Pulmonary artery endothelial cell (primary cell): ENCODE measurements at places on chromosomes 1 and 21. TPM values are rescaled to one million over a fixed set of nuclear protein-coding genes. Genes with fewer than 3 reads are reported as not detected.

Gene MMP23B
- 0.33 TPM in 1 of 2 replicates, not detected in the other for total RNA-seq

Gene TRIM46
- 4.1 and 4.9 TPM in 2 replicates for total RNA-seq

Gene KDF1
- not detected in 2 replicates for total RNA-seq

Gene AMY1B
- not detected in 2 replicates for total RNA-seq

Gene CRYZ
- total RNA-seq, result 19.7 and 33.9 TPM in 2 replicates

Gene CSF1
- total RNA-seq, result 7.9 and 26.7 TPM in 2 replicates

Gene FMOD
- total RNA-seq, result 0.07 and 0.67 TPM in 2 replicates

Gene ELAPOR1
- total RNA-seq, result 0.21 and 0.26 TPM in 2 replicates

Gene CCDC185
- not detected in 2 replicates for total RNA-seq

Gene GPR153
- total RNA-seq, result 1.8 and 2.5 TPM in 2 replicates

Gene IGSF8
- 9.6 and 13.4 TPM in 2 replicates for total RNA-seq

GRCh38 chr21:26715878-26716506 lies 129.2 kb downstream of the ADAMTS1 start:
- peak; percentile 5 for DNase-seq

- DNase-seq, result no peak
Measured at GRCh38 chr1:201268604-201269151, 14.6 kb upstream of the PKP1 start.

GRCh38 chr21:42613756-42614155 lies 39.7 kb upstream of the PDE9A start:
- no peak for DNase-seq

DNA sequence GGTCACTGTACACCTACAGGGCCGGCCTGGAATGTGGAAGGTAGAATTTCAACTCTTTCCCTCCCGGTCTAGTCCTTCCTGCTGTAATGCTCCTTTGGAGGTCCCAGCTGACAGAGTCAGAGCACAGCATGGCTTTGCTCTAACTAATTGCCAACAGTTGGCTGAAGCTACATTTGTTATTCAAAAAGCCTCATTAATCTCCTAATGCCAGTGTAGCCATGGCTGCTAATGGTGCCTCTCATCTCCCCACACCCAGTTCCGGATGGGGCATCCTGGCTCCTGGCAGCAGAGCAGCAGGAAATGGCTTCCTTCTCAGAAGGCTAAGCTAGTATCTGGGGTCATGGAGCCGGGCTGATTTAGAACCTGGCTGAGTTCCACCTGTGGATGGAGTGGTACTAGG lies 18.7 kb upstream of the CAMK1G start:
- DNase-seq, result no peak

GRCh38 chr1:33047839-33048305 lies 11.2 kb upstream of the AK2 start:
- no peak for DNase-seq

DNA sequence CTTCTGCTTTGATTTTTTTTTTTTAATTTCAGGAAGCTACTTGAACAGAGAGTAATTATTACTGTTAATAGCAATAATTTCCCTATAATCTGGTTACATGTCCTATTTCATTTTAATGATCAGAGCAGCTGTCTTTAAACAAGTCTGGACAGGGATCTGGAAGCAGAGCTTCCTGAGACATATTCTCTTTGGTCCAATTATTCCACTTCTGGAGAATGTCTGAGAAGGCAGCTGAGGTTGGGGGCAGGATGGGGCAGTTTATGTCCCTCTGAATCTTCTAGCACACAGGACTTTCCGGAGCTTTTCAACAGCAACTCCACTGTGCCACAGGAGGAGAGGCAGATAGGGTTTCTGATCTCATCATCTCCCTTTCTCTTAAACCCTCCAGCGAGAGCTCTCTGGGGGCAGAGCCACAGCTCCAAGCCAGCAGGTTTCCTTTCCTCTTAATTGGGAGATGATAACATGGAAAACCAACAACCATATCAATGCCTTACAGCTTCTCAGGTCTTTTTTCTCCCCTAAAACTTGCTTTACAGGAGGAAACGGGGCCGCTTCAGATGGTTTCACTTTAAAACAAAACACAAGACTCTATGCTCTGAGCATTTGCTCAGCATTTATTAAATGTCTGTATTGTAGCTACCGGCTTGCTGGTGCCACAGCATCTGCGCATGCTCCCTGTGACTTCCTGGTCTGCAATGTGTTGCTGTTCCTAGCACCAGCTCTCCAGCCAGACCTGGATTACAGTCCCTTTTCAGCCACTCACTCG lies 425.7 kb upstream of the USP24 start:
- DNase-seq, result peak; percentile 33

DNA sequence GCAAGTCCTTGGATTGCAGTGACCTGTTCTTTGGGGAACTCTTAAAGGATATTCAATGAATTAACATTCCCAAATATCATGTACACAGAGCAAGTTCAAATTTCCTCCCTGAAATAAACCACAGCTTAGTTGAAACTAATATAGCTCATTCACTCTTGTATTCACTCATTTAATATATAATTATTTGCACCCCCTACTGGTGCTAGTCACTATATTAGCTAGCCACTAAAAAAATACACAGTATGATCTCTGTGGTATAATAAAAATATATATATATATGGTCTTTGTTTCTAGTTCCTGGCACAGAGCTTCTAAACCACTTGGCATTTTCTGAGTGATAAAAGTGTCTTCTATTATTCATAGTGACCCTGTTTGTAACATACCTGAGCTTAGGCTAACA lies 177.3 kb upstream of the LYPLAL1 start:
- no peak for DNase-seq

- DNase-seq, result no peak
Measured at GRCh38 chr1:172134087-172134731, 286.3 kb upstream of the C1orf105 start.

GRCh38 chr1:29931477-29932175 lies 695.3 kb downstream of the PTPRU start:
- no peak for DNase-seq

DNA sequence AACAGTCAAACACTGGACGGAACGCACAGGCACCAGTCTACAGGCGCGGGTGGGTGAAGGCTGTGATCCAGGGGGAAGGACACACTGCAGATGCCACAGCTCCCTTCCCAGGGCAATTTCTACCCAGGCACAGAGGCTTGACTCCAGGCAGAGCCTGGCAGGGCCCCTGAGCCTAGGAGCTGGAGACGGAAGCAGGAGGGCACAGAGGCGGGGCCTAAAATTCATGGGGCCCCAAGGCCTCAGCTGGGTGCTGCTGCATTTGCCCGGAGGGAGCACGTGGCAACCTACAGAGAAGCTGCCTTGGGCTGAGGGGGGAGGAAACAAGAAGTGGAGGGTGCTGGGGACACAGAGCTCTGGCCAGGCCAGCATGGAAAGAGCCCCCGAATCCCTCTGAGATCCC lies 41.2 kb downstream of the UBE2G2 start:
- DNase-seq, result no peak

DNA sequence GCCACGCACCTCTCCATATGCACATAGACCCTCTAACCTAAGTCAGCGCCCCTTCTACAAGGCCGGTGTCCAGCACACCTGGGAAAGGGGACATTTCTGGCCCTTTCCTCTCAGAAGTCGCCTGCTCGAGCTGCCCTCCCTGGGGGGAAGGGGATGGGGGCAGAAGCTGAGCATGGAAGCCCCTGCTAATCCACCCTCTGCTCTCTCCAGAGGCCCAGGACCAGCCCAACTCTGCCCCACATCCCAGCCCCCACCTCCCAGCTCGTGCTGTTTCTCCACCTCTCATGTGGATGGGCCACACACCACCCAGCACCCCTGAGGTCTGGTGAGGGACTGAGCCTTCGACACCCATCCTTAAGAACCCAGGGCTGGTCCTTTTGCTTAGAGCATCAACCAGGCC lies 14.8 kb downstream of the TNFRSF1B start:
- DNase-seq, result no peak

DNA sequence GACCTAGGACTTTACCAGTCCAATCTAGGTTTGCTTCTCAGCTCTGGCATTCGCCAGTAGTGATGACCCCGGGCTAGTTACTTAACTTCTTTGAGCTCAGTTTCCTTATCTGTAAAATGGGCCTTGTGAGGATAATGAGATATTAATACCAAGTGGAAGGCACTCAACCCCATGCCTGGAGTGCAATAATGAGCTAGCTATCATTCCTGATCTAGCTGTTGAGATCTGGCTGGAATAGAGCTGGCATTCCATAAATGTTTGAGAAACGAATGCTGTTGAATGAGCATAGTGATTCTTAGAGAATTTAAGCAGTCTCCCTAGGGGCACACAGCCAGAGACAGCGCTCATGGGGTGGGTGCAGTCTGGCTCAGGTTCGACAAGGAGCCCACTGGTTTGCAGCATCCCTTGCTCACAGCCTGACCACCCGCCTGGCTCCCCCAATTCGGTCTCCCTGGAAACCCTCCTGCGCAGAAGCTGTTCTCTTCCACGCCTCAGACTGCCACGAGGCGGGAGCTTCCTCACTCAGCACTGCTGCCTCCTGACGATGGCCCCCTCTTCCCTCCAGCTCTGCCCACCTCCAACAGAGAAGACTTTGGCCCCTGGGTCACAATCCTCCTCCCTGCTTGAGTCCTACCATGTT lies 32.5 kb downstream of the DHCR24 start:
- DNase-seq, result no peak

GRCh38 chr21:18041012-18041411 lies 203.6 kb upstream of the CHODL start:
- no peak for DNase-seq

- DNase-seq, result no peak
Measured at GRCh38 chr1:181083842-181084605, 4.5 kb upstream of the IER5 start.

DNA sequence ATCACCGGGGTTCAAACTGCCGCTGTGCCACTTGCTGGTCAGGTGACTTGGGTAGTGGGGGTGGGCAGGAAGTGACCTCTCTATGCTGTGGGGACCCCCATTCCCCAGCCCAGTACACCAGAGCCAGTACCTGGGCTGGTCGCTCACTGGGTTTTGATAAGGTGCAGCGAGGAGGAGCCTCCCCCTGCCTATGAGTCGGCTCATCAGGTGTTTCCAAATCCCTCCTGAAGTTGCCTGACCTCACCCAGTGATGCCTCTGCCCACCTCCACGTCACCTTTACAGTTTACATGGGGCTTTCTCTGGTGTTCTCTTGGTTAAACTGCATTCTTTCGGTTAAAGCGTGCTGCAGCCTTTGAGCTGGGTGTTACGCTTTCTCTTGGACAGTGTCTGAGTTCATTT lies 58.2 kb downstream of the ARHGEF10L start:
- DNase-seq, result no peak

GRCh38 chr1:173017792-173018191 lies 32.9 kb downstream of the TNFSF18 start:
- no peak for DNase-seq

- DNase-seq, result no peak
Measured at GRCh38 chr1:223405507-223405906, 12.3 kb downstream of the CCDC185 start.

- DNase-seq, result no peak
Measured at GRCh38 chr1:67814121-67814772, 19.0 kb downstream of the GNG12 start.

- no peak for DNase-seq
Measured at GRCh38 chr1:41716188-41717130, 202.3 kb downstream of the HIVEP3 start.

GRCh38 chr1:172801771-172802322 lies 142.9 kb downstream of the FASLG start:
- DNase-seq, result no peak

- DNase-seq, result peak; percentile 66
Measured at GRCh38 chr1:193115629-193116227, 6.1 kb upstream of the CDC73 start.

- DNase-seq, result no peak
Measured at GRCh38 chr1:232045139-232045994, 418.8 kb downstream of the DISC1 start.

DNA sequence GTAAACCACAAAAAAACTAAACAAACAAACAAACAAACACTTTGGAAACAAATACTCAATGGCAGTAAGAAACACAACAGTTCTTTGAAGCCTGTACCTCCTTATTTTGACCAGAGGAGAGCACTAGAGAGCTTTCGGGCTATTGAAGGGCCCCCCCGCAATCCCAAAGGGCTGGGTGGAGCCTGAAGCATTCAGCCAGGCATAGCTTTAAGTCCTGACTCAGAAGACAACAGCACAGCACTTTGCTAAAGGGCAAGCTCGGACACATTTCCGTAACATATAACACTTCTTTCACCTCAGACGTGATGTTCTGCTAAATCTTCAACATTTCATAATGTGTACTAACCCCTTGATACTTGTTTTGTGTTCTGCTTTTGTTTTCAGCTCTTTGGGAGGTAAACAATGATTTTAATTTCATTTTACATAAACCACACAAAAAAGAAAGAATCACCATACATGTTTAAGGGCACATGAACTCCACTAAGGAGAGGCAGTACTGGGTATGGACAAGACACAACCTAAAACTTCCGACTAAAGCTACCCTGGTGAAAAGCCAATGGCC lies 9.7 kb upstream of the SHCBP1L start:
- DNase-seq, result peak; percentile 72

DNA sequence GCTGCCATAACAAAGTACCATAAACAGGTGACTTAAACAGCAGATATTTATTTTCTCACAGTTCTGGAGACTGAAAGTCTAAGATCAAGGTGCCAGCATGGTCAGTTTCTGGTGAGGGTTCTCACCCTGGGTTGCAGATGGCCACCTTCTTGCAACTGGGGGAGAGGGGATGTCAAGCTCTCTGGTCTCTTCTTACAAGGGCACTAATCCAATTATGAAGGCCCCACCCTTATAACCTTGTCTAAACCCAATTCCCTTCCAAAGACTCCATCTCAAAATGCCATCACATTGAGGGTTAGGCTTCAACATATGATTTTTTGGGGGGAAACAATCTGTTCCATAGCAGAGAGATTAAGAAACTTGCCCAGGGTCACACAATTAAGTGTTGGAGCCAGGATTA lies 24.8 kb upstream of the ANGPTL3 start:
- no peak for DNase-seq

DNA sequence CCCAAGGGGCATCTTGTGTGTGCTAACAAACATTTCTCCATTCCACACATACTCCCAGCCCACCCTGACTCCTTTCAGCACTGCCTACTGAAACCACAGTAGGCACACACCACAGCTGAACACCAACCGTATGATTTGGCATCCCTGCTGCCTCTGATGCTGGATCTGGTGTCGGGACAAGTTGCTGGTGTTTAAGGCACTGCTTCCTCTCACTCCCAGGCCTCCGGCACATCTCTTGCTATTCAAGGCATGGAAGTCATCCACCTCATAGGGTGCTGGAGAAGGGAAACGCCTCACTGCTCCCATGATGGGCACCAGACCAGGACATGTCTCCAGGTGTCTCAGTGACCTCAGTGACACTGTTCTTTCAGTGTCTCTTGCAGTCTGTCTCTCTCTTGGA lies 2.4 kb upstream of the ITLN2 start:
- no peak for DNase-seq
